ENCODE measurements at places on chromosomes 6 and 20.

- peak; percentile 3 for DNase-seq
Observed at GRCh38 chr6:135411339-135411738, 86.2 kb downstream of the AHI1 start.

- DNase-seq = no peak
Observed at GRCh38 chr20:20365480-20366161, 2.3 kb upstream of the INSM1 start.

GRCh38 chr20:43681991-43682410 lies 15.1 kb downstream of the MYBL2 start:
- no peak for DNase-seq

- no peak for DNase-seq
Observed at GRCh38 chr20:41344477-41344876, 3.9 kb downstream of the LPIN3 start.

DNA sequence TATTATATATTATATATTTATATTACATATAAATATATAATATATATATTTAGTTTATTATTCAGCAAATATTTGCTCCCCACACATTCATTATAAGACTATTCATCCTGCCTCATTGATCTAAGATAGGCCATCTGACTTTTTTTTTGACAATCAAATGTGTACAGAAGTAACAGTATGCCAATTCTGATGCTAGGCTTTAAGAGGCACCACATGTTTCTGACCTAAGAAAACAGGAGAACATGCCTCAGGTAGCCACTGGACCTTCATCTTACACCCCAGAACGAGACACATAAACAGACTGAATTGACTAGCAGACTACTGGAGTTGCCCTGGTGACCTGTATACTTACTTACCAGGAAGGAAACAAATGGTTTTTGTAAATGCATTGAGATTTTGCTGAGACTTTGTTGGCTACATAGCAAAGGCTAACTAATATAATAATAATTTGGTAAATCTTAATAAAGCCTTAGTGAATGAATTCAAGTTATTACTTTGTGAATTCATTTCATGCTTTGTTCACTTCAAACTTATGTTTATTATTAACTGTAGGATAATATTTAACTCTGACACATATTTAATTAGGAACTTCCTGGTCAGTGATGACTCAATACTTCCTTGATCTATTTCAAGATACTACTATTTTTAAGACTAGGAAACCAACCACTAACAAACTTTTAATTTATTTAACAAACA lies 13.4 kb upstream of the MYO6 start:
- peak; percentile 16 for DNase-seq

DNA sequence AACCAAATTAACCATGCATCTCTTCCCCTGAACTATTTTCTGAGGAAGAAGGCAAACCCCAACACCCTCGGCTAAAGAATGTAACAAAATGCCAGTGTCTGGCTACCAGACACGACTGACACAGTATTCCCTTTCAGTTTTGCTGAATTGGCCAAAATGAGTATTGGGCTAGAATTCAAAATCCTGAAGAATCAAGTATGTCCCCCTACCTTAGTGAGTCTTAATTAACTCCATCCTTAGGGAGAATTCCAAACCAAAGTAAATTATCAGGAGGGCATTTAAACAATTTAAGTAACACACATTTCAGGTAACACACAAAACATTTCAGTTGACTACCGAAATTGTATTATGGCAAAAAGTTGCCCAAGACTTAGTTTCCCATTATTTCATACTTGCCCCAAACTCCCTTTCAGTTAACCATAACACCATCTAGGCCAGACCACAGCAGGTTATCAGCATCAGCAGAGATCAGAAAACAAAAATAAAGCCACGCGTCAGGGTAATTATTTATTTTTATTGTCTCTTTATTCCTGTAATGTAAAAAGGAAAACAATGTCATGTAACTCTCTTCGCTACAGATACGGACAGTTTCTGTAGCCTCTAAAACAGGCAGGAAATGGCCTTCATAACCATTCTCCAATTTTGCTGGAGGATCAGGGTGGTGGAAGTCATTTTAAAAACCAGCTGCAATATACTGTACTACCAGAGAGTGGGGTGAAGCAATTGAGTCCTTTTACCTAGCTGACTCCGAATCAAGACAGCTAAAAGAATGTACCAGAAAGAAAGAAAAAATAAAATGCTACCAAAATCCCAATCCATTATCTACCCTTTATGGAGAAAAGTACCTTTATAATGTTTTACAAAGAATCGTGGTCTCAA lies 1.9 kb downstream of the SNX5 start:
- DNase-seq = peak; percentile 67

GRCh38 chr20:6956056-6956455 lies 188.6 kb downstream of the BMP2 start:
- DNase-seq = no peak

DNA sequence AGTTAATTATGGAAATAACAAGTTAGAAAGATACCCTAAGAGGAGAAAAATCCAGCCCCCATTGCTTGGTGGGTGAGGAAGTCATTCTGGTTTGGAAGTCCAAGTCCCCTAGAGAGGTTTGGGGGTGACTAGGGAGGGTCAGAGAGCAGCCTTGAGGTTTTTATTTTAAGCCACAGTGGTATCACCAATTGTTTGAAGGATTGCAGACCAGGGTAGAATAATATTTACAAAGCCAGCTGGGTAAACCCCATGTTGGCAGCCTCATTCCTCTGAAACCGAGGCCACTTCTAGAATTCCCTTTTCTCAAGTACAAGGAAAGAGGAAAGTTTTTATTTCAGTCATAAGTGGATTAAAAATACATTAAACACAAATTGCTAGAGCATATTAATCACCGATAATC lies 99.7 kb downstream of the TMEM170B start:
- DNase-seq = no peak

DNA sequence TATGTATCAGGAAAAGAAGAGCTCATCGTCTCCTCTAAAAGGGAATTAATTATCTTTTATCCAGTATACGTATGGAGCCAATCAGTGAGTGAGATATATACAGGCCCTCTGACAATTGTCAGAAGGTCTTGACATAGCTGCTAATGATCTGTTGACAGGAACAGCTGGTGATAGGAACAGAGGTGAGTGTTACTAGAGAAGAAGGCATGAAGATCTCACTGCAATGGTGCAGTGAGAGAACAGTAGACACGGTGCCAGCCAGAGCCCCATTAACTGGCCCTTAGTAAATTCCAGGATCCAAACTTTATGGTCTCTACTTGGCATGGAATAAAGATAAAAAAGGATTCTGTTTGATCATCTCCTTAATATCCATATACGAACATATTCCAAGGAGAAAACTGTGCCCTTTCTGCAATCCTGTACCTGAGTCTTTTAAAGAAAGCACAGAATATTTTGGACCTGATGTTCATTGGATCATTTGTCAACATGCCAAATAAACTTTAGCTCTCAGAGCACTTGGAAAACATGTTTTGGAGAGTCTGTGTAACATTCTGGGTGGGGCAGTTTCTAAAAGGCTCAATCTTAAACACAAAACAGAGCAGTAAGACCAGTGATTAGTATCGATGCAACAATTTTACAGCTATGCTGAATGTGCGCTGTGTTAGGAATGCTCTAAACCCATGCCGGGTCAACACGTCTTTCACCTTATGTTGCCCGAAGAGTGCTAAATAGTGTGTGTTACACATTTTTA lies 135.8 kb upstream of the CITED2 start:
- no peak for DNase-seq

GRCh38 chr6:5984150-5985089 lies 22.3 kb downstream of the NRN1 start:
- no peak for DNase-seq

- peak; percentile 71 for DNase-seq
Observed at GRCh38 chr6:55276745-55277530, 50.3 kb upstream of the GFRAL start.

- DNase-seq = no peak
Observed at GRCh38 chr6:166050559-166050958, 117.1 kb downstream of the TBXT start.

DNA sequence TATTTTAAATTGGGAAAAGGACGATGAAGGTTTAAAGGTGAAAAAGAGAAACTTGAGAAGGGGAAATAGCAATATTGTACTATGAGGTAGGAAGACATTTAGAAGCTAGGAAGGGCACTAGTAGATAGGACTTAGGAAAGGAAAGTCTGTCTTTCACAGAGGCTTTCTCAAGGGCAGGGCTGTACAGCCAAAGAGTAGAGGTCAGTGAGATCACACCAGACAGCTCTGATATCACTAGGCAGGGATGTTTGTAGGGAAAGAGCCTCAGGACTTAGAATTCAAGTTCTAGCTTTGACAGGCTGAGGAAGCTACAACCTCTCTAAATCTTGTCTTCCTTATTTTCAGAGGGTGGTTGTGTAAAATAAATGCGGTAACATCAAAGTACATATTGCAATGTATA lies 160.4 kb upstream of the SLC22A16 start:
- DNase-seq = no peak

DNA sequence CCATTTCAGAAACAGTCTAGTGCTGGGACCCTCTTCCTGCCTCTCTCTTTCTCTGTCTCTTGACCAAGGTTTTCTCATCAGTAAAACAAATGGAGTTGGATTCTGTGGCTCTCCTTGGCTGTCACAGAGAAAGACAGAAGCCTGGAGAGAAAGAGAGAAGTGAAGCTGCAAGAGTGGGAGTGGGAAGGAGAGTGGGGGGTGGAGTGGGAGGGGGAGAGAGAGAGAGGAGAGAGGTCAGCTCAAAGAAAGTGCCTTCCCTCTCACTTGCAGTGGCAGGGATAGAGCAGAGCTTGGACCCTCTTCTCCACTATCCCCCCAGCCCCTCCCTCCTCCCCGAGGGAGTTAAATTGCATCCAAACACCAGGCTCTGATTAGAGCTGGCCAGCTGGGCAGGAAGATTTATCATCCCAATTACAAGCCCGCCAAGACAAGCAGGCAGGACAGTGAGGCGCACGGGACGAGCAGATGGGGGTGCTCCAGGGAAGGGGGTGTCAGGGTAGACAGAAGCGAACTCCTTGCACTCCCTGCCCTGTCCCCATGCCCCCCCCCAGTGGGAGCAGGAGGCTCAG lies 74.3 kb downstream of the CD40 start:
- no peak for DNase-seq

- DNase-seq = no peak
Observed at GRCh38 chr20:34831936-34832335, 6.5 kb upstream of the NCOA6 start.

DNA sequence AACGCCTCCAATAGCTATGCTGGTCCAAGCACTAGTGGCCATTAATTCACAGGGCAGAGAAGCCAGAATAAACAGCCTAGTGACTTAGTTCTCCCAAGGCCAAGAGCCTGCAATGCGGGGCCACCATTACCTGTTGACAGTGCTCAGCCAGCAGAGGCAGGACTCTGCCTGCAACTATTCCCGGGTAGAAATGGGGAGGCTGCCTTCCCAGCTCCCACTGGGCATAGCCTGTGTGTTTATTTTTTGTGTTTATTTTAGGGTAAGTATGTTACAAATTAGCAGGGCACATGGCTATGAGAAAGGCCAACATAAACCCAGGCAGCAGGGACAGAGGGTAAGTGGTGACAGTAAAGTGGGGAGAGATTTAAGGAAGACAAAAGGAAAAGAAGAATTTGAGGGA lies 5.0 kb downstream of the GNAS-AS1 start:
- DNase-seq = no peak

DNA sequence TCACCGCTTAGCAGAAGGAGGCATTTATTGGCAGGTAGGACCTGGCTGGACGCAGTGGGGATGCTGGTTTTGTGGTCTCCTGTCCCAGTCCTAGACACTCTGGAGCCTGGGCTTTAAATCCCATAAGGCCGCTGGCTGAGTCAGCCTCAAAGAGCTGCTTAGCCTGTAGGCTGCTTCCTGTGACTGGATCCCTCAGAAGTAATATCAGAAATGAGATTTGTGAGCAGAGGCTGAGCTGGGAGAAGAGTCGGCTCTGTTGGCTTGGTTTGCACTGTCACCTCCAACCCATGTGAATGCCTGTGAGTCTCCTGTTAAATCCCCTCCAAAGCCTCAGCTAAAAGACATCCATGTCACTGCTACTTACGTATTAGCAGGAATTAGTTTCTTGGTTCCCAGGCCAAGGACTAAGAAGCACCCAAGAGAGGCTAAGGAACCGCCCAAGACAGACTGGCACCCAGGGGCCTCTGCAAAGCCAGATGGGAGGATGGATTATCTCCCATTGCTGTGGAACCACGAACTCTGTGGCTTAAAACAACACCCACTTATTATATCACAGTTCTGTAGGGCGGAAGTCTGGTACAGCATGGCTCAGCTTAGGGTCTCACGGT lies 289.4 kb downstream of the CDC5L start:
- DNase-seq = no peak

DNA sequence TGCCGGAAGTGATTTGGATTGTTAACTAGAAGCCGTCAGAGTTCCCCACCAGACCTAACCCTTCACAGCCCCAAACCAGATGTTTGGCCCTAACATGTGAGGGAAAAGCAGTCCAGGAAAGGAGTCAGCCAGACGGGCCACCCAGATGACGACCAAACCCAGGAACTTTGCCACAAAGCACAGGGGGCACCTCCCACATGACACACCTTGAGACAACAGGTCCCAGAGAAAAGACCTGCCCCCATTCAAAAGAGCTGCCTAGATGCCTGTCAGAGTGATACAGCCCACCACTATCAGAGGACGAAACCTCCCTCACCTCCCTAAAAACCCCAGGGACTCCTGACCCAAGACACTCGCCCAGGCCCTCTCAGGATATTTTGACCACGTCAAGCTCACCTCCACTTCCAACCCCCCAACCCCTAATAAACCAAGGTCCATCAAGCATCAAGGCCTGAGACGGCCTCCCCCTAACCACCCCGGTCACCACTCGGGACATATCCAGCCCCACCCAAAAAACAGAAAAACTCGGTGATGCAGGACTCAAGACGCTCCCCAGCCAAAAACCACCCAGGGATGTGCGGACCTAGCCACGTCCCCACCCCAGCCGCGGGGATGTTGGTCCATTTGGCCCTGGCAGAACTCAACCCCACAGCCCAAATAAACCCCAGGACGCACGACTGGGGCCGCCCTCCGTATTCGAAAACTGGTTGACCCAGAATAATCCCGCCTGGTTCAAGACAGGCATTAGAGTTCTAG lies 662 bp downstream of the ZNF343 start:
- peak; percentile 24 for DNase-seq

DNA sequence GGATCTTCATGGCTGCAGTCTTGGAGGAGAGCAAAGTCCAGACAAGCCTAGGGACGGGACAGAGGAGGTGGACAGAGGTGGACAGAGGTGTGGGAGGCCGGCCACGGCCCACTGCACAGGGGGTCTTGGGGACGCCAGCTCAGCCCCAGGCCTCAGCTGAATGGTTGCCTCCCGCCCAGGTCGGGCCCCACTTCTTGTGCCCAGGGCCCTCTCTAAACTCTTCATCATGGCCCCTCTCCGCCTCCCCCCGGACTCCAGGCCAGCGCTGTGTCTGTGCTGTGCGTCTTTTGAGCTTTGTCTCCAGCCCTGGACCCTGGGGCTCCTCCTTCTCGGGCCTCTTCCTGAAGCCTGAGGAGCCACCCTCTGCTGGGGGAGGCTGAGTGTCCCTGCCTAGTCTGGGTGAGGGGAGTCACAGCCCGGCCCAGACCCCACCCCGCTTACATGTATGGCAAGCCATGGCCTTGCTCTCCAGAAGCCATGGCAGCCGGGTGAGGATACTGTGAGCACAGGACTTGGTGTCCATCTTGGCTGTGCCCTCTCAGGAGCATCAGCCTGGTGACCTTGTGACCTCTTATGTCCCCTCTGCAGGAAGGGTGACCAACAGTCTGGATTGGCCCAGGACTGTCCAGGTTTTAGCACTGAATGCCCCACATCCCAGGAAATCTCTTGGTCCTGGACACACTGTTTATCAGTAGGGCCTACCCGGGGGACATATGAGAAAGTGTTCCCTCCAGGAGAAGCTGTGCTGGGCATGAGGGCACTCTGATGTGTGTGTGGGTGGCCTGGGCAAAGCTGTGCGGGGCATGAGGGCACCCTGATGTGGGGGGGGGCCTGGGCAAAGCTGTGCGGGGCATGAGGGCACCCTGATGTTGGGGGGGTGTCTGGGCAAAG lies 9.4 kb upstream of the NPBWR2 start:
- DNase-seq = no peak
